ENCODE measurements at places on chromosomes 6 and 20.

- no peak for DNase-seq
Observed at GRCh38 chr6:74319292-74319691, 623.3 kb downstream of the CD109 start.

- no peak for DNase-seq
Observed at GRCh38 chr6:117346142-117346930, 79.4 kb downstream of the ROS1 start.

DNA sequence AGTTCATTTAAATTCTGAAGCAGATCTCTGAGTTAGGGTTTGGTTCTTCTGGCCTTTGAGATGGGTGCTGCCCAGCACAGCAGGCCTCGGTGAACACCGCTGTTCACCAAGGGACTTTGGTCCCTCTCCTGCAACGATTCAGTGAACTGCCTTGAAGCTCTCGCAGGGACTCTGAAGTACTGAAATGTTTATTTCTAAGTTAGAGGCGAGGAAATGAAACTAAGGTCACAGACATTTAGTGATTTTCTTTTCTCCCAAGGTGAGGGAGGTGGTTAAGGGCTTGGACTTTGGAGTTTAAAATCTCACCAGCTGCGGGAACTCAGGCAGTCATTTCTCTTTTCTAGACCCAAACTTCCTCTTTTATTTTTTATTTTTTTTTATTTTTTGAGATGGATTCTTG, 26.2 kb downstream of the E2F3 start:
- no peak for DNase-seq

- no peak for DNase-seq
Observed at GRCh38 chr6:135063926-135064325, 9.3 kb upstream of the HBS1L start.

- no peak for DNase-seq
Observed at GRCh38 chr20:32474009-32474716, 111.0 kb downstream of the NOL4L start.

GRCh38 chr6:39695447-39695846, 29.8 kb downstream of the KIF6 start:
- no peak for DNase-seq
